Left hindlimb (tissue), 1 donor: ENCODE measurements at places on chromosomes 7 and 10.

DNA sequence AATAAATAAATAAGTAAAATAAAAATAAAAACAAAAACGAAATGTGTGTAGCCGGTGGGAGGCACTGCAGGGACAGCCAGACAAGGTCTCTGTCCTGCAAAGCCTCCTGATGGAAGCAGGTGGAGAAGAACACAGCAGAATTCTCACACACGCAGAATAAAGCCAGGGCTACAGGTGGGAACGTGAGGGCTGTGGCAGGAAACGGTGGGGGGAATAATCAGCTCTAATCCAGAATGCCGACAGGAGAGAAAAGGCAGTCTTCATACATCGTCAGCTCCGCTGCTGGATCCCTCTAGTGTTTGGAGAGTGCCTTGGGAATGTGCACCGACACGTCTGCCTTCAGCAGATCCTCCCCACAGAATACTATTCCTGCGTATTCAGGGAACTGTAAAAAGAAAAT is 6.8 kb upstream of the SNX8 start:
- DNase-seq = no peak

DNA sequence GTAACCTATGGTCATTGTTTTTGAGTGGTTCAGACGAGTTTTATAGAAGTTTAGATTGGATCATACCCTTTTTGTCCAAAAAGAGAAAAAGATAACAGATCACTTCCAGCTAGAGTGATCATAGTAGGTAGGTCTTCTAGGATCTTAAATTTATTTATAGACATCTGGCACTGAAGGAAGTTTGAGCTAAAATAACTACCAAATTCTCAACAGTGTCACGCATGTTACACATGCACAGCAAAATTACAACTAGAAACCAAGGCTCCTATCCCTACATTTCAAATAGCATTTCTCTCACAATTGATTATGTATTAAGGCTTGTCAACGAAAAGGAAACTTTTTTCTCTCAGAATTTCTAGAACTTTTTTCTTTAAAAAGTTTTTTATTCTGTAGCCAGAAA is 2.3 kb downstream of the CALU start:
- no peak for DNase-seq

GRCh38 chr10:132011024-132011423 is 29.3 kb upstream of the BNIP3 start:
- no peak for DNase-seq

- no peak for DNase-seq
Measured at GRCh38 chr10:14554491-14555205, 220.0 kb downstream of the FAM107B start.

- DNase-seq = no peak
Measured at GRCh38 chr10:49752584-49752983, 9.5 kb downstream of the OGDHL start.

- no peak for DNase-seq
Measured at GRCh38 chr10:123135415-123136141, at the start of gene HMX3. Gene HMX3 (plus strand): TSS chr10:123135970. CDS start chr10:123136051, 81 bp downstream.

GRCh38 chr7:141014125-141014523 is 628 bp downstream of the MRPS33 start:
- peak; percentile 38 for DNase-seq

- DNase-seq = no peak
Measured at GRCh38 chr10:101228966-101229265, 347 bp downstream of the LBX1 start.

DNA sequence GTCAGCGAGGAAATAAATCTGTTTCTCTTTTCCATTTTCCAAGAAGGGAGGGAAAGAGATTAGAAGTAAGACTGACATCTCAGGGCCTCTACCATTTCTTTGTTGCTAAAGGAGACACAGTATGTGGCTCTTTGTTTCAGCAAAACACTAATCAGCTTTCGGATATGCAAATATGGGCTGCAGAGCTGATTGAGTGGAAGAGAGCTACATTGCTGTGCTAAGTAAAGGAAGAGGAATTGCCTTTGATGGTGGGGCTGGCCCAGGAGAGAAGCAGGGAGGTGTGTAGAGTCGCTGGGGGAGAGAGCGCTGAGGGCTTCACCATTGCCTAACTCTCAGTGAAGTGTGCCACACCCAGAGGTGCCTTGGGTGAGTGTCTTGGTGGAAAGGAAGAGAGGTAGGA is 284.8 kb downstream of the SDK1 start:
- no peak for DNase-seq
